GM12864 (cell line): ENCODE measurements at places on chromosomes 7 and 10.

DNA sequence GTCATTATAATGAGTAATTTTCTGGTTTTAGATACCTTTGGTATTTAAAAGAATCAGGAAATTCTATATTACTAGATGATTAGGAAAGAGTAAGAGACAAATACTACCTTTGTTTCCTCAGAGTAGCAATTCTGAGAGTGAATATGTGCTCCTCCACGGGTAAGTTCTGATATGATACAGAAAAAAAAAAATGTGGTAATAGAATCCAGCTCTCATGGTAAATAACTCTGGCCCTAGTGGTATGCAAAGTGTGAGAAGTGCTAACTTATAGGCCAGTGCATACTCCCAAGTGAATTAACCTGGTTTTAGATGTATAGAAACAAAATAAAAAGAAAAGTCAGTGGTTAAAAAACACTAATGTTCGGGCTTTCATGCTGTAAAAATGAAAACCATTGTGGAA is 512.6 kb upstream of the SEMA3D start:
- DNase-seq = no peak

GRCh38 chr7:138872576-138872975 is 74.6 kb upstream of the ATP6V0A4 start:
- DNase-seq = no peak

- DNase-seq = peak; percentile 38
Measured at GRCh38 chr10:21495752-21496342, 29.6 kb downstream of the SKIDA1 start.

DNA sequence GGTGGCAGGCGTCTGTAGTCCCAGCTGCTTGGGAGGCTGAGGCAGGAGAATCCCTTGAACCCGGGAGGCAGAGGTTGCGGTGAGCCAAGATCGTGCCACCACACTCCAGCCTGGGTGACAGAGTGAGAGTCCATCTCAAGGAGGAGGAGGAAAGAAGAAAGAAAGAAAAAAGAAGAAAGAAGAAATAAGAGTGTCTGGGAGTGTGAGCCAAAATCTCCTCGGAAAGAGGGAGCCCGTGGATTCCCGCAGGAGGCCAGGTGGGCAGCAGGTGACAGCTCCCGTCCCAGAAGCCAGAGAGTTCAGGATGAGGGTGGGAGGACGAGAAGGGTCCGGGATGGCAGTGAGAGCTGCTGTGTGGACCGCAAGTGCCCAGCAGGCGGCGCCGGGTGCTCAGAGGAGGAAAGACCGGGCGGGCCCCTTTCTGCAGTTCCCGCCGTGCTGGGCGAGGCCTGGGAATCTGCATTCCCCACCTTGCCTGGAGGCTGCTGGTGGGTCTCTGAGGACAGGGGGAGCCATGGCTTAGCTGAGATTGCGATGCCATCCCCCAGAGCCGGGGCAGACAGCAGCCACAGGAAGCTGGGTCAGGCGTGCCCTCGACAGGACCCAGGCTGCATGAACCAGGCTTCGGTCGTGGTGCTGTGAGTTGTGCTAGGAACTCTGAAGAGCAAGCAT is 17.1 kb upstream of the AMZ1 start:
- no peak for DNase-seq

DNA sequence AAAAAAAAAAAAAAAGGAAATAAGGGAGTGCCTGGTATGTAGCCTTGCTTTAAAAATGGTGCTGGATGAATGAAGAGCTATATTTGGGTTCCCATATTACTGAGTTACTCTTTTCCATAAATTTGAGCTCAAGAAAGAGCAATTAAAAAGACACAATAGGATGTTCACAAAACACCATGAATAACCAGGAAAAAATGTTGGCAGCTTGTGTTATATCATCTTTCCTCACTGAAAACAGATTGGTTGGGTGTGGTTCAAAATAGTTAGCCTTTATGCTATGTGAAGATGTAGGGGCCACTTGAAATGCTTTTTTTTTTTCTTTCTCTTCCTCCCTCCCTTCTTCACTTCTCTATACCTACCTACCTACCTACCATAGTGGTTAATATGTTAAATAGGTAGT is 256.9 kb downstream of the STK31 start:
- DNase-seq = no peak

DNA sequence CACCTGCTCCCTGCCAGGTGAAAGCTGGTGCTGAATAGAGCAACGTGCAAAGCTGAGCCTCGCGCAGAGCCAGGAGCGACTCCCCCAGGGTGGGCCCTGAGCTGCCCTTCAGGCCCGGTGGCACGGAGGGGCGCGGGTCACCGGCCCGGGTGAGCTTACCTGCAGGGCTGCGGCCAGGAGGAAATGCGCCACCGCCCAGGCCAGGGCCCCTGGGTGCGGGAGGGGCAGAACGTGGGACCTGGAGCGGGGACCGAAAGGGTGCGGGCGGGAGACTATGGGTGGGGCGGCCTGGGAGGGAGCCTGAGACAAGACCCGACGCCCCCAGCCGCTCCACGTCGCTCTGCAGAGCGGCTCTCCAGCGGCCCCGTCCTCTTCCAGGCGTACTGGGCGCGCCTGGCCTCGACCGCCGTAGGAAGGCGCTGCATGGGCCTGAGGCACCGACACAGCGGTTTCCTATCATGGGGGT is 122.1 kb downstream of the BTAF1 start:
- no peak for DNase-seq

DNA sequence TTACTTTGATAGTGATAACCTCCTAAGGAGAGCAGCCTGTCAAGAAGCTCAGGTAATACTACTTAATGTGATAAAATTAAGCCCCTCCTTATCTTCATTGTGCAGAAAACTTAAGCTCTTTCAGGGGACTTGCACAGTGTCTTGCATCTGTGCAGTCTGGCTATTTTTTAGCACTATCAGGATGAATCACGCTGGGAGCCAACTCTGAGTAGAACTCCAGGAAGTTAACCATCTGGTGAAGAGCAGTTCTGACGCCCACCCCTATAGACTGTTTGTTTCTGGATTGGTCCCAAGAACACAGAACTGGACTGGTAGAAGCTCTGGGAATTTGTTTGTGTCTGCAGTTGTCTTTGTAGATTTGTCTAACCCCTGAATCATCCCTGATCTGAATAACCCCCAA is 41.9 kb downstream of the AGK start:
- no peak for DNase-seq
